Activated CD8-positive, alpha-beta memory T cell treated with anti-CD3 and anti-CD28 coated beads for 1 hour (primary cell): ENCODE measurements at places on chromosomes 11 and 22.

DNA sequence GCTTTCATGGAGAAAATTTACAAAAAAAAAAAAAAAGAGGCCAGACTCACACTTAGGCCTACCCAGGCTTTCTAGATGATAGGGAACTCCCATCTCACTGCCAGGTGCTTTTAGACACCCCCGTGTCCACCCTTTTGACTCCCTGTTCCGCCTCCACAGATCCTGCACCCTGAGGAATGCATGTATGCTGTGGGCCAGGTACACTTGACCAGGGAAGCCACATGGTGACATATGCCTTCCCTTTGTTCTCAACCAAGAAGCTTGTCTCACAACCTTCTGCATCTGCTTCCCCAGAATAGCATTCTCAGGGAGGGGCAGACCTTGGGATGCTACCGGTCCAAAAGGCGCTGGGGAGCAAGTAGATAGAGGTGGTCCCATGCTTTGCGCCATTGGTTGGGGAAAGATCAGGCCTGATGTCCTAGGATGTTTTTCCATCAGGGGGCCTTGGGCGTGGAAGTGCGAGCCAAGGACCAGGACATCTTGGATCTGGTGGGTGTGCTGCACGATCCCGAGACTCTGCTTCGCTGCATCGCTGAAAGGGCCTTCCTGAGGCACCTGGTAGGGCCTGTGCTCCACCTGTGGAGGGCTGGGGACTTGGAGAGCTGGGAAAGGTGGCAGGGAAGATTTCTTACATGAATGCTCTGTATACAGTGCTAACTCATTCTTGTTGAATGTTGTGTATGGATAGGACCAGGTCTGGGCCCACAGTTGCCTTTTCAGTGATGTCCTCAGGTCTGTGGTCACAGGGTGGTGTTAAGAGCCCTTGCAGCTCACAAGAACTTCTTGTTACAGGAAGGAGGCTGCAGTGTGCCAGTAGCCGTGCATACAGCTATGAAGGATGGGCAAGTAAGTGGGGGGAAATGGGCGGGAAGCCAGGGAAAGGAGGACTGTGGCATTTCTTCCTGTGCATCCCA, 7.5 kb downstream of the HMBS start:
- no peak for DNase-seq

GRCh38 chr22:45413368-45414211, at the start of the genes RIBC2 and SMC1B:
TSS of gene RIBC2 (plus strand) at chr22:45413693. CDS start at chr22:45413887, 194 bp downstream.
TSS of gene SMC1B (minus strand) at chr22:45413599. CDS start at chr22:45413567, 32 bp downstream.
- DNase-seq = peak; percentile 55

DNA sequence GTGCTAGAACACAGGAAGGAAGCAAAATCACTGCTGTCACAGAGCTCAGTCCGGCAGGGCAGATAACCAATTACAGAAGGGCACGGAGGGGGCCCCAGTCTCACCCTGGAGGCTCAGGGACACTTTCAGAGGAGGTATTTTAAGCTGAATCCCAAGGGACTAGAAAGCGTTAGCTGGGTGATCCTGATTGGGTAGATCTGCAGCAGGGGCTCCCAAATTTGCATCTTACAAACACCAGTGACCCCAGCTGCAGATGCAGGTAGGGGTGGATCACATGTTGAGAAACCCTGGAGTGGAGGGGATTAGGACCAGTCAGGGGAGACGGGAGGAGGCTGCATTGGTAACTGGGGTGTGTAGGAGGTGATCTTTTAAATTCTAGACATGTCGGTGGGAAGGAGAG, 91.4 kb downstream of the CSNK2A3 start:
- no peak for DNase-seq

- no peak for DNase-seq
Measured at GRCh38 chr11:71449596-71449995, 1.4 kb upstream of the DHCR7 start.

GRCh38 chr11:132114185-132114584, 743.8 kb downstream of the NTM start:
- DNase-seq = no peak

- DNase-seq = no peak
Measured at GRCh38 chr11:119368121-119369034, 13.1 kb downstream of the USP2 start.

GRCh38 chr22:29043906-29044575, 17.6 kb downstream of the C22orf31 start:
- DNase-seq = no peak

DNA sequence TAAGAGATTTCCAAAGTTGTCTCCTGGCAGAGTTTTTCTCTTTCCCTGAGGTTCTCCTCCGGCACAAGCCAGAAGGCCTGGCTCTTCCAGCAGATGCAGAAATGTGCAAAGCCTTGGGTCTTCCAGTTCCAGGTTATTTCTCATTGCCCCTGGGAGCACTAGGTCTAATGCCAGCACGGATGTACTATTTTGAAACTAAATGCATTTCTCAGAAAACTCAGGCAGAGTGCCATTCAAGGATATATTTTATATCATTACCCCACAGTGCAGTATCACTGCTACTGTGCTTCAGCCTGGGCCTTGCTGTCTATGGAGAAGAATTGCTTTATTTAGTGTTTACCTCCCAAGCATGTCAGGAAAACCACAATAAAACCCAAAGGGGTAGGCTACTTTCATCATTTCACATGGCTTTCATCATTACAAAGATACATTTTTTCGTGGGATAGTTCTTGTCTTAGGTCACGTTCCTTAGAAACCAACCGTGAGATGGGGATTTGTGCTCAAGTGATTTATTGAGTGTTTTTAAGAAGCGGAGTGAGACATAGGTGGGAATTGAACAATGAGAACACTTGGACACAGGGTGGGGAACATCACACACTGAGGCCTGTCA, 22.4 kb upstream of the FZD4 start:
- DNase-seq = no peak

GRCh38 chr11:17352950-17353820, 1.6 kb downstream of the NCR3LG1 start:
- DNase-seq = peak; percentile 37

DNA sequence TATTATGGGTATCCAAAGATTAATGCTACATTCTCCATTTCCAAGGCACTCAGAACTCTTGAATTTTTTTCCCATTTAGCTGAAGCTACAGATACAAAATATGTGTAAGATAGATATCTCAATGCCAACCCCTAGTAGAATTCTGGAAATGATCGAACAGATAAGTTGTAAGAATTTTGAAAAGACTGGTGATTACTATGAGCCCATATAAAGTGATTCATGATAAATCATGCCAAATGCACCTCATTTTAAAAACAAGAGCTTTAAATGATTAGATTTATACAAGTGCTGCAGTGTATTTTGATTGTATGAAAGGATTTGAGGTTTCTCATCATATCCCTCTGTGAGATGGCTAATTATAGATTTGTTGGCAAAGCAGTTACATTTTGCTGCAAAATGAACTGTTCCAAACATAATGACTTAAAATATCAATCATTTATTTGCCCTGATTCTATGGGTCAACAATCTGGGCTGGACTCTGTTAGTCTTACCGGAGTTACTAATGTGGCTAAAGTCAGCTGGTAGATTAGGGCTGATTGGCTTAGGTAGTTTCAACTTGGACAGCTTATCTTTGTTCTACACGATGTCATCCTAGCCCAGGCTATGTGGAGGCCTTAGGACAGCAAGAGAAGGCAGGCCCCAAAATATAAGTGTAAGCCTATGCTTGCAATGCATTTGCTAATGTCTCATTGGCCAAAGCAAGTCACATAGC, 3.4 kb downstream of the OR10V1 start:
- DNase-seq = no peak

DNA sequence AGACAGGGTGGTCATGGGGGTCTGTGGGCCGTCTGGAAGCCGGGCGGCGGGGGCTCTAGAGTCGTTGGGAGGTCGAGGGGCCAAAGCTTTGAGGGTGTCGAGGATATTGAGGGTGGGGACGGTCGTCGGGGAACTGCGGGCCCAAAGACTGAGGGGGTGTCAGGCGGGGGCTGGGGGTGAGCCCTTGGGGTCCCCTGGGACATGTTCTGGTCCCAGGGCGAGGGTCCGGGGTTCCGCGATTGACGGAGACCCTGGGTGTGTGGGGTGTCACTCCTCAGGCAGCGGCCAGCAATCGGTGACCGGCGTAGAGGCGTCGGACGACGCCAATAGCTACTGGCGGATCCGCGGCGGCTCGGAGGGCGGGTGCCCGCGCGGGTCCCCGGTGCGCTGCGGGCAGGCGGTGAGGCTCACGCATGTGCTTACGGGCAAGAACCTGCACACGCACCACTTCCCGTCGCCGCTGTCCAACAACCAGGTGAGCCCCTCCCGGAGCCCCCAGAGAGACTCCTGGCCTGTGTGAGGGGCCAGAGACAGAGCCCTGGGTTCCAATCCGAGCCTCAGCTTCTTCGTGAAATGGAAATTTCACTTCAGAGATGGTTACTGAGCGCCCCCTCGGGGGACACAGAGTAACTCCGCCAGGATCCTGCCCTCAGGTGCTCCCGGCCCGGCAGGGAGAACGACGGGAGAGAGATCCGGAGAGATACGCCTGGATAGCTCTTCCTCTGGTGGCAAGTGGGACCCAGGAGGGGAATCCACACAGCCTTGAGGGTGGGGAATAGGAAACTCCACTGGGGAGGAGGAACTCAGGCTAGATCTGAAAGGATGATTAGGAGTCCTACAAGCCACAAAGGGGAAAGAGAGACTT, 714 bp downstream of the SDF2L1 start:
- no peak for DNase-seq

GRCh38 chr11:79206951-79207350, 233.9 kb downstream of the TENM4 start:
- DNase-seq = no peak

GRCh38 chr11:134481135-134481534, 69.1 kb upstream of the B3GAT1 start:
- no peak for DNase-seq

- DNase-seq = no peak
Measured at GRCh38 chr22:23403720-23404688, 176.1 kb downstream of the IGLL1 start.

- no peak for DNase-seq
Measured at GRCh38 chr11:1827095-1827813, 7.5 kb upstream of the SYT8 start.

DNA sequence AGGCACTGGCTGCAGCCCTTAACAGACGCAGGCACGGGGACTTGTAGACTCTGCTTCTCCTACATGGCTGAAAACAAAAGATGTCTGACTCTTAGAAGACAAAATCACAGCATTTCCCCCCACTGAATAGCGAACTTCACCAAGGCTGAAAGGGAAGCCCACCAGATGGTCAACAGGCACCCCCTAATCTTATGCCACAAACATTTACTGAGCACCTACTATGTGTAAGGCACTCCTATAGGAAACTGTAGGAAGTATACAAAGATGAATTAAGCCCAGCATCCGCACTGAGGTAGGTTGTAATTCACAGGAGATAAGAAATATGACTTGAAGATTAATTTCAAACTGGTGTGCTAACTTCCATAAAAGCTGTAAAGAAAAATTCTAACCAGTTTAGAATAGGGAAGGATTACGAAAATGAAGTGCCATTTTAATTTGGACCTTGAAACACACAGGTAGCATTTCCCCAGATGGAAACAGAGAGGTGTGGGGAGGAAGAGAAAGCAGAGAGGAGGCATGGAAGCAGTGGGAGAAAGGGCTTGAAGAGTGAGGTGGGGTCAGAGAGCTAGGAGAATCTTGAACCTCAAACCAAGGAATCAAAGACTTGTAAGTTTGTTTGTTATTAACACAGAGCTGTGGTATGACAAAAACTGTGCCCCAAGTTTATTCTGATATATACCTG, 38.1 kb downstream of the NUMA1 start:
- DNase-seq = no peak

GRCh38 chr11:130314750-130315285, at the start of gene ZBTB44:
TSS of gene ZBTB44 (minus strand) at chr11:130314917. CDS start at chr11:130261873, 53,044 bp downstream.
- peak; percentile 89 for DNase-seq

- DNase-seq = peak; percentile 13
Measured at GRCh38 chr11:4090258-4090657, 4.3 kb upstream of the RRM1 start.

DNA sequence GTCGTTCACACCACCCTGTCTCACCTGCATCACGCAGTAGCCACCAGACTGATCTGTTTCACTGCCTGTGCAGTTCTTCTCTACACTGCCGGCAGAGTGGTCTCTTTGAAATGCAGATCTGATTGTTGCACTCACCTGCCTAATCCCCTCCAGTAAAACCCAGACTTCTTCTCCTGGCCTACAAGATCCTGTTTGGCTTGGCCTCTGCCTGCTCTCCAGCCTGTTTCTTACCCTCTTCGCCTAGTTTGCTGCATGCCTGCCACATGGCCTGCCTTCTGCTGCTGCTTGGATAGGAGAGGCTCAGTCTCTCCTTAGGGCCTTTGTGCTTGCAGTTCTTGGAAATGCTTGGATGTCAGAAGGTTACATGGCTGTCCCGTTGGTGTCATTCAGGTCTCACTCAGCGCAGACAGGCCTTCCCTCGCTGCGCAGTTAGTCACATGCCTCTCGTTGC, 42.0 kb downstream of the PACS1 start:
- DNase-seq = no peak

GRCh38 chr11:116686866-116687265, 85.9 kb downstream of the BUD13 start:
- no peak for DNase-seq

DNA sequence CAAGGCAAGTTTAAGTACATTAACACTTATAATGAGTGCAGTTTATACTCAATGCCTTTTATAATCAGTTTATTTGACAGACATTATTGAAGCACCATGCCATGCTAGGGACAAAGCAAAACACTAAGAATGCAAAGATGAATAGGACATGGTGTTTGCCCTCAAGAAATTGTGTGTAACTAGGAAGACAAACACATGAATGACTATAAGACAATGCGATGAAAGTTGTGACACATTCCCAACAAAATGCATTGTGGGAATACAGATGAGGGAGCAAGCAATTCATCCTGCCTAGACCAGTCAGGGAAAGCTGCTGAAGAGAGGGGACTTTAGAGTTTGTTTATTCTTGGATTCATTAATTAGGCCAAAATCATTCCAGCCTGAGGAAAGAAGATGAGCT, 133.8 kb upstream of the TRPC6 start:
- DNase-seq = no peak

DNA sequence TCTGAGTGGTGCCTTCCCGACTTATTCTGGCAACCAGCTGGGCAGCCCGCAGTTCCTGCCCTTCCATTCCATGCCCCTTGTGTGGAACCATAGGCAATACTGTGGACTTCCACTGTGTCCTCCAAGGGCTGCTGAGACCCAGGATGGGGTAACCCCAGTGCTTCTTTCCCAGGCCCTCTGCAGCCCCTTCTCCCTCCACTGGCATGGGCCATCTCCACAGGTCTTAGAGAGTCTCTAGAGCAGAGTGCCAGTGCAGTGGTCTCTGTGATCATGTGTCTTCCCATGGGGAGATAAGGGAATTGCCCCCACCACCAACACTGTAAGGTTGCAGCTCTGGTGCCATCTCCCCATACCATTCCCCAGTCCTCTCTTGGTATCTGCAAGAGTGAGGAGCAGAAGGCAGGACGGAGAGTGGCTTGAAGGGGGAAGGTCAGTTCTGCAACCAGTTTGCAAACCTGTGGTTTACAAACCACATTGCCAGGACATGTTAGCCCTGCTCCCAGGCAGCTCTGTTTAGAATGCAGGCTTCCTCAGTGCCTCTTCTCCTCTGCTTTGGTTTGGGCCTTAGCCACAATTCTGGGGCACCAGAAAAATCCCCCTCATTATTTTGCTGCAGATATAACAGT, 20.9 kb upstream of the DRD2 start:
- no peak for DNase-seq

GRCh38 chr11:12963051-12963450, 46.1 kb upstream of the RASSF10 start:
- no peak for DNase-seq

GRCh38 chr11:8577791-8578581, 16.0 kb downstream of the STK33 start:
- no peak for DNase-seq
